ENCODE measurements at places on chromosomes 7 and 10.

DNA sequence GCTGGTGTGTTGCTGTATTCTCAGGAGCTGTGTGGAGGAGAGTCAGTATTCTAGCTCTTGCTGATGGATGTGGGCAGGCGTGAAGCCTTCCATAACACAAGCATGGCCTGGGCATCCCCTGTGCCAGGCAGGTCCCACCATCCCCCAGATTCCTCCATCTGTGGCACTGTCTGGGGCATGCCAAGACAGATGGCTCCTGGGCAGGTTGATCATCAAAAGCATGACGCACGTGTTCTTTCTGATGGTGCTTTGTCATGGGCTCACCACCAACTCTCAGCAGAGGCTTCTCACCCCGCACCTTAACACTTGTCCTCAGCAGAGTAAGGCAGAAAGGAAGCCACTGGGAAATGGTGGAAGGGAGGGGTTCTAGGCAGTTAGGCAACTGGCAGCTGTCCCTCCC, 364.3 kb downstream of the PLXNA4 start:
- no peak for DNase-seq

GRCh38 chr10:62749093-62749683, 55.3 kb upstream of the ADO start:
- DNase-seq = no peak

GRCh38 chr10:89888321-89889070, 187.1 kb downstream of the KIF20B start:
- DNase-seq = no peak

- DNase-seq = no peak
These were observed 150.3 kb upstream of the FAM20C start for GRCh38 chr7:41917-42565.

- no peak for DNase-seq
These were observed 84.9 kb upstream of the LRRN3 start for GRCh38 chr7:111006040-111006439.

DNA sequence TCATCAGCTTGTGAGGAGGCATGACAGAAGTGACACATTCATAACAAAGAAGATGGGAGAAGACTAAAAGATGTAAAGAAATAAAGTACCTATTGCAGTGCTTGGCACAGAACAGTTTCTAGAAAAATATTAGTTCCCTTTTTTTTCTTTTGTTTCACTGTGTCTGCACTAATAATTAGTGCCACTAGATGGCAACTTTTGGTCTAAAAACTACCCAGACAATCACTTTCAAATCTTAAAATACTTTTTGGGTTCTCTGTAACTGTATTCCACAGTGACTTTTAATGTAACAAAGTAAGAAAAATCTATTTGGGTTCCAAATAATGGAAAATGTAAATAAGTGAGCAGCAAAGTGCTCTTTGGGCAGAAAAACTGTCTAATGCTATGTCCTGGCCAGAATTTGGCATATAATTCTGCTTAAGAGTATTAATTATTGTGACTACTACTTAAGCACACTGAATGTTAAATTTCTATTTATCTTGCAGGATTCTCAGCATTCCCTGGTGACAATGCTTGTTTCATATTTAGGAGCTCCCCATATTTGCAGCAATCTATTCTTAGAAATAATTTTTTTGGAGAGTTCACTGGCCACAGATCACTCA, 134.8 kb upstream of the KIF5B start:
- no peak for DNase-seq

- DNase-seq = no peak
These were observed 75.4 kb downstream of the HDAC9 start for GRCh38 chr7:18570890-18571478.

- DNase-seq = no peak
These were observed 22.4 kb upstream of the CUL1 start for GRCh38 chr7:148676291-148676690.

- DNase-seq = no peak
These were observed 156.3 kb downstream of the POLR1F start for GRCh38 chr7:19552576-19552975.

DNA sequence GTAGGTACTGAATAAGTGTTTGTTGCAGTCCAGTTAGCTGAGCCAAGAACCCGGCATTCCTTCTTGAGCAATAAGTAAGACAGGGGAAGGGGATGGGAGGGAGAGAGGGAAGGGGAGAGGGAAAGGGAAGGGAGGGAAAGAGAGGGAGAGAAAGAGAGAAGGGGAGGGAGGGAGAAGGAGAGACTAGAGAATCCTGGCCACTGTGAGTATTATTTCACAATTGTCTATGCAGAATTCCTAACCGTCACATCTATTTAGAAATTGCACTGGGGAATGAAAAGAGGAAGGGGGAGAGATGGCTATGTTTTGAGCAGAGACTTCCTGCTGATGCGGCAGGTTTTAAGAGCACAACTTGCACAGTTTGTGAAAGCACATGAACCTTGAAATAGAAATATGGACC, 251.4 kb upstream of the ZMIZ1 start:
- DNase-seq = no peak

DNA sequence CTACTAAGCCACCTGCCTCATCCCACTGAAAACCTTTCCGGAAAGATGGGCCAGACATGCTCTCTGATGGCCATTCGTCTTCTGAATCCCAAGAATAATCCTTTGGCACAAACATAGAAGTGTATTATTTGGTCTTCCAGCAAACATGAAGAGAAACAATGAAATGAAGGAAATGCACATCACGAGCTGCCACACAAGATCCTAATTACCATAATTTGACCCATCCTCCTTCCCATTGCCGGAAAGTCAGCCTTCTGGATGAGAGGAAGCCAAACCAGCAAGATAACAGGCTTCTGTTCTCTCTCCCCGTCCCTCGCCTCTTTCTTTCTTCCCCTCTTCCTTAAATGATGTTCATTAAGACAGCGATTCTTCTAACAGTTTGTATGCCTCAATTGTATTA, 218.9 kb upstream of the KMT2E start:
- no peak for DNase-seq

- DNase-seq = no peak
These were observed 115.5 kb downstream of the BUB3 start for GRCh38 chr10:123269675-123270074.

DNA sequence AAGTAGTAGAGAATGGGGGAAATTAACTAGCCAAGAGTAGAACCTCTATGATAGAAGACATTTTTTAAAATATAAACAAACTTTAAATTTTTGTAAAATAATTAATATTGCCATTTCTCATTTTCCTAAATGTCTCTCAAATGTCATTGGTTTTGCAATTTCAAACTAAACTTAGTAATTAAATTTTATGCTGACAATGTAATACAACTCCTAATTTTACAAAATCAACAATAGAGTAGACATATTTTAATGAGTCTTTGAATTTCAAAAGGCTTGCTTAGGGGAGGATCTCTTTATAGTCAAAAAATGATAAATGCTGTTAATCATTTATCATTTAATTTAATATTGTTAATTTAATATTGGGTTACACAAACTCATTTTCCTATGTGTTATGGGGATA, 81.8 kb downstream of the ZWINT start:
- DNase-seq = no peak

GRCh38 chr7:143447466-143447865, 4.2 kb downstream of the TAS2R60 start:
- no peak for DNase-seq

DNA sequence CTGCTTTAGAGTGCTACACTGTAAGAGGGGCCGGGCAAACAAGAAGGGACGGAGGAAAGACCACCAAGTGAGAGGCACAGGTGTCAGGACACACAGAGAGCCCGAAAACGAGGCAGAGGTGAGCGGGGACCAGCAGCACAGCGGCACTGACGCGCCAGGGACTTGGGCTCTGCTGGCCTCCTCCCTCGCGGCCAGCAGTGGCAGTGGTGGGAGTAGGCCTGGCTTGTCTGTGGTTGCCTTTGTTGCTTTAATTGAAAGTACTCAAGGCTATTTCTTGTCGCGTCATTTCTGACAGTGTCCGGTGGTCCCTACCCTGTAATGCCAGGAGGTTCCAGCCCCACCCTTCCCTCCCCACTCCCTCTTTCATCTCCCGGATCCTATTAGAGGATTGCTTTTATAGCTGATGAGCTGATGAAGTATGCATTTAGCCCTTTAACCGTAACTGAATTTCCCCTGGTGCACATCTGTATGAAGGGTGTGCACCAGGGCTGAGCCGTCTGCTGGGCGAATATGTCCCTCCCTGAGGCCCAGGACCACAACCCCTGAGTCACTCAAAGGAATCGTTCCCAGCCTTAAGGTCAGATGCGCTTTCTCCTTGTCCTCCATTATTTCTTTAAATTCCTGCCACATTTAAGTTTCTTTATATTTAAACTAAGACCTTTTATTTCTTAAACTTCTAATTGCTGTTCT, 39.5 kb upstream of the FAM20C start:
- no peak for DNase-seq

DNA sequence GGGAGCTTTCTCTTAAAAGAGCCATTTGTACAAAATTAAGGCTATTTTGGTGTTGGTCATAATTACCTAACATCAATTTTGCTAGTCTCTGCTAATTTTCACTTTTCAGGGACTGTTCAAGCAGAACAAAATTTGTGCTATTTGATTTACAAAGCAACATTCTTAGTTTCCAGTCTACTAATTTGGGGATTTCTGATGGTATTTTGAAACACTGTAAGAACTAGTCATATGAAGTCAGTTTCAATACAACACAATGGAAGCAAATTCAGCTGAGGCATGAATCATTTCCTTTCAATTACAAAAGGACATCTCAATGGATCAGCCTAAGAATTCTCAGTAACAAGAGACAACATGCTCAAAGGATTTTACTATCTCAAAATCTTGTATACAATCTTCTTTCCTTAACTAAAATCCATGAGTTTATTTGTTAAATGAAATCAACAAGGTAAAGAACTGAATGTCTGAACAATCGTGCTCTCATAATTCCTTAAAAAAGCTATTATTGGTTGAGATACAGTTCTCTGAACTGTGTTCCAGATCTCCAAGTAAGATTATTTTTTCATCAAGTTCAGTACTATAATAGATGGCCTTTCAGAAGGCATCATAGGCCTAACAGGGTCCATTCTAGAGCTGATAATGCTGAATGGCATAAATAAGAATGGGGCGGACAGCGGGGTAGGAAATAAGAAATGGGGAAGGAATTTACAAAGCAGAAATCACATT, 144.6 kb downstream of the NRCAM start:
- DNase-seq = no peak

- no peak for DNase-seq
These were observed 353.4 kb upstream of the GALNT17 start for GRCh38 chr7:70778585-70778984.

GRCh38 chr10:12962556-12962955, 39.0 kb downstream of the CCDC3 start:
- no peak for DNase-seq

GRCh38 chr7:142476077-142476476, 218.2 kb upstream of the PRSS58 start:
- no peak for DNase-seq

GRCh38 chr10:48541144-48541795, 63.6 kb downstream of the ARHGAP22 start:
- DNase-seq = no peak

DNA sequence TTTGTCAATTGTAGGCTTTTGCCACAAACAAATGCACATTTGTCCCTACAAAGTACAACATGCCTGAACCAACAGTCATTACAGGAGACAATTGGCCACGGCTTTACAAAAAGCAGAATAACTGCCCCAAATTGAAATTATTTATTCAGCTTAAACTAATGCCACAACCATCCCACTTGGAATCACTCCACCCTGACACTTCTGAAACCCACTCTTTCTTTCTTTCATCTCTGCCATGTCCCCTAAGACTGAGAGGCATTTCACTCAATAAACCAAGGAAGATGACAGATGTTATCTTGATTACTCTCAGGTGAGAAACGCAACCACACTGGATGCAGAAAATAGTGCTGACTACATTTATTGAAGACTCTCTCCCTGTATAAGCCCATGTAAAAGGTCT, 2.6 kb upstream of the NPM3 start:
- no peak for DNase-seq

- no peak for DNase-seq
These were observed 92.9 kb downstream of the CPED1 start for GRCh38 chr7:121081327-121081936.

DNA sequence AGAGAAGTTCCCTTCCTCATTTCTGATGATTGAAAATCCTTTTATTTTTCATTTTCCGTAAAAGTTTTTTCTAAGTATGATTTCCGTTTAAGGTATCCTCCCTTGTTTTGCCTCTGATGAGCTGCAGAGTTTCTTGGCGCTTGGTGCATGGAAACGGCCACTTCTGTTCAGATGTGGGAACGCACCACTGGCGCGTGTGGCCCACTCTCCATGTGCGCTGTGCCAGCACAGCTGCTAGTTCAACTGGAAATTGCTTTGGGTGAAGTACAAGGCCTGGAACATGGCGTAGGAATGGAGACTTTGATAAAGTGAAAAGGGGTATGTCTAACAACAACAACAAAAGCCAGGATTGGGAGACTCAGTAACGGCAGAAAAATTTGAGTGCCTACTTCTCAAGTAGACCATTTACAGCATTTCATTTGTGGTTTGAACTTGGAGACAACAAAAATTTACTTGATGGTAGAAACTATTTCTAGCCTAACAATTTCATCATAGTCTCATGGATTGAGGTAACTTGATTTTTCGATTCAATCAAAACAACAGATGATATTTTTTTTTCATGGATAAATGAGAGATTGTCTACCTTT, 364.2 kb downstream of the SUGCT start:
- no peak for DNase-seq

DNA sequence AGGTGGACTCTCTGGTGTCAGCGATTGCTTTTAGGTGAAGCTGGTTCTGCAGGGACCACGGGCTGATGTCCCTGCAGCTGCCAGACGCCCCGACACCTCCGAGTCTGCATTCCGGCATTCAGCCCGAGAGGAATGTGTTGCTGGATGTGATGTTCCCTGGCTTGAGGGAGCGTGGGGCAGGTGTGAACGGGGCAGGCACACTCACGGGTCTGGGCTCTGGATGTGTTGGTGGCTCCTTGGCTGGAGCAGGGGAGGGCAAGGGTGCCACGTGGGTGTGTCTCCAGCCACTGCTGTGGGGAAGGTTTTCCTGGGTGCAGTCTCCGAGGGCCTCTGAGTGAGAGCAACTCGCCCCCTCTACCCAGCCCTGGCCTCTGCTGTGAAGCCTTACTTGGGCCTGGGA, 140.5 kb downstream of the CAMK1D start:
- DNase-seq = no peak

GRCh38 chr10:107544706-107545520, 380.4 kb upstream of the SORCS1 start:
- DNase-seq = no peak

- DNase-seq = no peak
These were observed 66.3 kb upstream of the FRMD4A start for GRCh38 chr10:14397066-14397465.

GRCh38 chr7:84187087-84187805, 7.3 kb downstream of the SEMA3A start:
- no peak for DNase-seq

DNA sequence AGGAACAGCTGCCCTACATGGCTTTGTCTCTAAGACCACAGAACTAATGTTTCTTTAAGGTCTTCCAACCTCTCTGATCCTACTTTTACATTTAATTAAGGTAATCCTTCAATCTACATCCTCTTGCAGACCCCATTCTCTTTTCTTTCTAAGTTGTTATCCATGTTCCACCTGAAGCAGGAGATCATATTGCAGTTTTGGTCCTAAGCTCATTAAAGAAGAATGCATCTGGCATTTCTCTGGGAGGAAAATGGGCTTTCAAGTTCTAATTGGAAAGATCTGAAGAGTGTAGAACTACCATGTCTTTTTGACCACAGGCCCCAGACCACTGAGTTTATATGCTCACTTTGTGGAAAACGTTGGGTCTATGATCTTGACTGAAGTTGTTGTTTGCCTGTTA, 111.2 kb downstream of the SEM1 start:
- DNase-seq = no peak

All from activated T-helper 2 cell treated with anti-CD3 and anti-CD28 coated beads, Interferon-gamma antibody, Interleukin-2, Interleukin-4, amounts not matched to agents 10 μg/mL and 5 μg/mL and 100 μg/mL, durations not matched to agents 14 hours and 24 hours and 36 hours (primary cell).